Progenitor cell of endocrine pancreas (in vitro differentiated cells): ENCODE measurements at places on chromosomes 7 and 10. TPM values are rescaled to one million over a fixed set of nuclear protein-coding genes. Genes with fewer than 3 reads are reported as not detected.

GRCh38 chr10:47179291-47179647 is 120.7 kb upstream of the GDF10 start:
- no peaks in the 10 kb centered on the region for H3K4me1 ChIP-seq
- H3K27me3 ChIP-seq: peaks cover 11% of the 10 kb centered on the region
- H3K36me3 ChIP-seq: no peaks in the 10 kb centered on the region
- no peak for DNase-seq

- DNase-seq: no peak
- H3K4me1 ChIP-seq: peaks cover 23% of the 10 kb centered on the region
- H3K27ac ChIP-seq: no peak overlapping the region
- H3K4me3 ChIP-seq: no peak overlapping the region
- peaks cover 2% of the 10 kb centered on the region for H3K36me3 ChIP-seq
- H3K27me3 ChIP-seq: no peaks in the 10 kb centered on the region
Measured at GRCh38 chr7:47358944-47359588, 222.8 kb downstream of the TNS3 start.

DNA sequence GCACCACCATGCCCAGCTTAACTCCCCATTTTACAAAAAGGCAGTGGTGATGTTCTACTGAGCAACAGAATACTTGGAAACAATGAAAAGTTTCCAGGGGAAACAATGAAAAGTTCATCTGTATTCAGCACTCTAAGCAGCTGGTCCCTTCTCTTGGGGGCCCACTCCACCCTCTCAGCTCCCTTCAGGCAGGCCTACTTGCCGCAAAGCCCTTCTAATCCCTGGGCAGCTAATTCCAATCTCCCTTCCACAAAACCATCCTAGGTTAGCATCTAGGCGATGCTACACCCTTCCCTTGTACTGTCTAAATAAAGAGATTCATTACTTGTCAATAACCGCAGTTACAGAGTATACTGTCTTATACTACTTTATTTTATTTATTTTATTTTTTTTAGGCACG is 79.1 kb downstream of the SPDYE5 start:
- H3K27ac ChIP-seq: no peak overlapping the region
- peaks cover 13% of the 10 kb centered on the region for H3K36me3 ChIP-seq
- H3K4me1 ChIP-seq: no peaks in the 10 kb centered on the region

DNA sequence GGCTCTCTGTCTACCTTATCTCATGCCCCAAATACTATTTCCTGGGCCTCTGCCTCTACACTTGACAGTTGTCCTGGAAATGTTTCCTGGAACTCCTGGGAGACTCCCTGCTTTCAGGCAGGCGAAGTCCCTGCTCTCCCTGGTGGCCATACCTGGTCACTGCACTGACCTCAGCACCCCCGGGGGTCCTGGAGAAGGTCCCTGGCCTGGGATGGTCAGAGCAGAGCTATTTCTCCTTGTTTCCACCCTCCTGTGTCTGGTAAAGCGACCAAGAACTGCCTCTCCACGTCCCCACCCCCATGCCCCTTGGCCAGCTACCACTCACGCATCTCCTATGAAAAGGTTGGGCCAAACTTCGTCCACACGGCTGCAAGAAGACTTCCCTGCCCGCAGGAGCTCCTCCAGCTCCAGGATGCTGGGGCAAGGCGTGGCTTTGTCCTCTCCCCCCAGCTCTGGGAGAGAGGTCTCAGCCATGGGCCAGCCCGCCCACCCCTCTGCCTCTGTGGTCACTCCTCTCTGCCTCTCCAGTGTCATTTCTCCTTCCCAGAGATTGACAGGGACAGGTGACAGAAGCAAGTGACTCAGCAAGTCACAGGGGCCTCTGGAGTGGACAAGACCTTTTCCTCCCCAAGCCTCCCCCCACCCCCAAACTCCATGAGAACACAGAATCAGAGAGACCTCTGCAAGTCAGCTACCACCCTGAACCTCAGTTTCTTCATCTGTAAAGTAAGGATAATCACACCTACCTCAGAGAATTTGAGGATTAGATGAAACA is 2.6 kb upstream of the SAMD8 start:
- peak overlapping the region; percentile 25 for H3K4me3 ChIP-seq
- peak; percentile 62 for DNase-seq
- H3K27me3 ChIP-seq: peaks cover 4% of the 10 kb centered on the region

- no peaks in the 10 kb centered on the region for H3K4me1 ChIP-seq
- no peak overlapping the region for H3K4me3 ChIP-seq
Measured at GRCh38 chr7:75660566-75661215, 78.0 kb downstream of the HIP1 start.

DNA sequence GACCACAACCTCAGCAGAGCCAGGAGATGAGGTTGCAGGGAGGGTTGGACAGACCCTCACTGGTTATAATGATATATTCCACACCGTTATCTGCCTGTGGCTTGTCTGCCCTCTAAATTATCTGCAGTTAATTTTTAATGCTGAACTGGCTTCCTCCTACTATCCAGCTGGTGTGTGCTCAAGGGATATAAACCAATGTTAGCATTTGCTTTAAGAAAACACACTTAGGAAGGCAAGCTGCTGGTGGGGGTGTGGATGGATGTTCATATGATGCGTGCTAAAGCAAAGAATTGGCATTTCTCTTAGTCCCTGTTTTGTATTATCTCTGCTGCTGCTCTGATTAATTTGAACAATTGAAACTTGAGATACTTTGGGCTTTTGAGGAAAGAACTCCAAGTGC is 132.2 kb upstream of the NPVF start:
- no peaks in the 10 kb centered on the region for H3K27me3 ChIP-seq
- no peak overlapping the region for H3K27ac ChIP-seq
- DNase-seq: no peak
- no peak overlapping the region for H3K4me3 ChIP-seq
- peaks cover 13% of the 10 kb centered on the region for H3K4me1 ChIP-seq

DNA sequence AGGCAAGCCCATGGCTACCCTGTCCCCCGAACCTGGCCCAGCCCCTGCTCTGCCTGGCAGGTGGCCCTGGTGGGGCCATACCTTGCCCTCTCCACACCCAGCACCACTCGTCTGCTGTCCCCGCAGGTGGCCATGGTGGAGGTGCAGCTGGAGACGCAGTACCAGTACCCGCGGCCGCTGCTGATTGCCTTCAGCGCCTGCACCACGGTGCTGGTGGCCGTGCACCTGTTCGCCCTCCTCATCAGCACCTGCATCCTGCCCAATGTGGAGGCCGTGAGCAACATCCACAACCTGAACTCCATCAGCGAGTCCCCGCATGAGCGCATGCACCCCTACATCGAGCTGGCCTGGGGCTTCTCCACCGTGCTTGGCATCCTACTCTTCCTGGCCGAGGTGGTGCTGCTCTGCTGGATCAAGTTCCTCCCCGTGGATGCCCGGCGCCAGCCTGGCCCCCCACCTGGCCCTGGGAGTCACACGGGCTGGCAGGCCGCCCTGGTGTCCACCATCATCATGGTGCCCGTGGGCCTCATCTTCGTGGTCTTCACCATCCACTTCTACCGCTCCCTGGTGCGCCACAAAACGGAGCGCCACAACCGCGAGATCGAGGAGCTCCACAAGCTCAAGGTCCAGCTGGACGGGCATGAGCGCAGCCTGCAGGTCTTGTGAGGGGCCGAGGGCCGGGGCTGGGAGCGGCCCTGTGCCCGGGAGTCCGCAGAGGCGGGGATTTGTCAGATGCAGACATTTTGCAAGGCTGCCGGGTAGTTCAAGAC is 13.2 kb downstream of the ORAI2 start:
- H3K4me3 ChIP-seq: no peak overlapping the region
- H3K27me3 ChIP-seq: no peaks in the 10 kb centered on the region
- no peak overlapping the region for H3K27ac ChIP-seq

Gene SLC37A3
- total RNA-seq: 62.3 and 66.5 TPM in 2 replicates
